Daoy (cell line): ENCODE measurements at places on chromosomes 11 and 22. TPM values are rescaled to one million over a fixed set of nuclear protein-coding genes. Genes with fewer than 3 reads are reported as not detected.

- peak; percentile 11 for DNase-seq
Measured at GRCh38 chr11:121762820-121763219, 310.1 kb upstream of the SORL1-AS1 start.

GRCh38 chr11:70712471-70712870 lies 314.1 kb downstream of the CTTN start:
- peak; percentile 74 for DNase-seq

DNA sequence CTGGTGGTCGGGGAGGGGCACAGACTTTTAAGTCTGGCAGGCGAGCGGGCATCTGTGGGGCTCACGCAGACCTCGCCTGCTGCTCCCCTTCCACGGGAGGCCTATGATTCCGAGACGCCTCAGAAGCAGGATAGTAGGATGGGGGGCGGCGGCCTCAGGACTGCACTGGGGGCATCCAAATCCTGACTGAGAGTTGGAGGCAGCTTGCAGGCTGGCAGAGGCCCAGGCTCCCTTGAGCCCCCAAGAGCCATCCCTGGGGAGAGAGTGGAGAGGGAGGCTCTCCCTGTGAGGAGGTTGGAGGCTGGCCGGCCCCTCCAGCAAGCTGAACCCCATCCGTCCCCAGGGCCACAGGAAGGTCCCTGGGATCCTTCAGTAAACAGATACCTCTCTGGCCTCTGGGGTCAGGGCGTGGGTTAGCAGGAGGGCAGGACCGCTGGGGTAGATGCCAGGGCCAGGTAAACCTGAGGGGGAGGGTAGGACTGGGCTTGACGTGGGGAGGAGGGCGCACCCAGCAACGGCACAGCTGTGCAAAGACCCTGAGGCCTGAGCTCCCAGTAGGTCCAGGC lies 33.3 kb downstream of the SBF1 start:
- DNase-seq = no peak

DNA sequence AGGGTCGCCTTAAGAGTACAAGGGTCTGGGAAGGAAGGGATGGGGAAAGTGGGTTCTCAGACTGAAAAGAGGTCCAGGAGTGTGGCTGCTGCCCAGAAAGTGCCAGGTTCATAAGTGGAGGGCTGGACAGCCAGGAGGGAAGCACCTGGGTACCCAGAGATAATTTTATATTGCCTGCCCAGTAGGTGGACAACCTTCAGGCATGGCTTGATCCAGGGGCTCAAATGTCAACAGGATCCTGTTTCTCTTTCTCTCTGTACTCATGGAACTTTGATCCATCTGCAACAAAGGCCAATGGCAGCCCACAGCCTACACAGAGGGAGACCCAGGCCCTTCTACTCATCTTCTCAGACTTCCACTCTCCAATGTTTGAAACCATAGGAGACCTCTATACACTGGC lies 80.5 kb upstream of the GRK3 start:
- DNase-seq = no peak

DRICH1 gene
- total RNA-seq = not detected in 2 replicates

OR51B2 gene
- total RNA-seq = not detected in 2 replicates

PHOX2A gene
- total RNA-seq = not detected in 2 replicates
